ENCODE measurements at places on chromosomes 7 and 10. TPM values are rescaled to one million over a fixed set of nuclear protein-coding genes. Genes with fewer than 3 reads are reported as not detected.

- DNase-seq, result no peak
These were observed 152.2 kb downstream of the CRPPA start for GRCh38 chr7:16268821-16269768.

- DNase-seq, result no peak
These were observed 101.9 kb upstream of the NPTX2 start for GRCh38 chr7:98515201-98515600.

- no peak for DNase-seq
These were observed 38.6 kb downstream of the TRIL start for GRCh38 chr7:28919510-28919909.

DNA sequence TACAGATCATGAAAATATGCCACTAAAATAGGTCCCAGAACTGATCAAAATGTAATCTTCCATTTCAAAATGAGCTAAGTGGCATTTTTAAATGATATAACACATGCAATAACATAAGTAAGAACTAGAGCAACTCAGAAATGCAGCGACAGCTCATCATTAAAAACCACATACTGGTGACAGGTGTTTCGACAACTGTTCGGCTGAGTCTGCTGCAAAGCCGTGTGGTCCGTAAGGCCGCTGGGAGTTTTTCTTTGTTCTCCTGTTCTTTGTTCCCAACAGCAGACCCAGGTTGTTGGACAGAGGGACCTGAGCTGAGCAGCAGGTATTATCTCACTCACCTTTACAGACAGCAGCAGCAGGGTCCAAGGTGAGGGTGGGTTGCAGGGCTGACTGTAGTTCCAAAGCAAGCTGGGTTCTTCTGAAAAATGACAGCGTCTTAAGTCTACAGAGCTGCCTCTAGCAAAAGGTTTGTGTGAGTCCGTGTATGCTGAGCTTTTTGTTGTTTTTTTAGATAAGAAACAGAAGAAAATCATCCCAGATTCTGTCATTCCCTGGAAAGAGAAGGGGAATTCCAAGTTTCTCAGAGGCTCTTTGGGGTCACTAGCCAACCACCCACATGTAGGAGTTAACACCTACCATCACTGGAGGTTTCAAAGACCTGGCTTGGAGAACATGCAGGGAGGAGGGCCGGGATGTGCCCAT is 45.4 kb upstream of the MACROH2A2 start:
- DNase-seq, result no peak

GRCh38 chr7:101631224-101631714 is 2.2 kb upstream of the MYL10 start:
- DNase-seq, result no peak

GRCh38 chr10:11861341-11861740 is 38.2 kb downstream of the PROSER2 start:
- no peak for DNase-seq

DNA sequence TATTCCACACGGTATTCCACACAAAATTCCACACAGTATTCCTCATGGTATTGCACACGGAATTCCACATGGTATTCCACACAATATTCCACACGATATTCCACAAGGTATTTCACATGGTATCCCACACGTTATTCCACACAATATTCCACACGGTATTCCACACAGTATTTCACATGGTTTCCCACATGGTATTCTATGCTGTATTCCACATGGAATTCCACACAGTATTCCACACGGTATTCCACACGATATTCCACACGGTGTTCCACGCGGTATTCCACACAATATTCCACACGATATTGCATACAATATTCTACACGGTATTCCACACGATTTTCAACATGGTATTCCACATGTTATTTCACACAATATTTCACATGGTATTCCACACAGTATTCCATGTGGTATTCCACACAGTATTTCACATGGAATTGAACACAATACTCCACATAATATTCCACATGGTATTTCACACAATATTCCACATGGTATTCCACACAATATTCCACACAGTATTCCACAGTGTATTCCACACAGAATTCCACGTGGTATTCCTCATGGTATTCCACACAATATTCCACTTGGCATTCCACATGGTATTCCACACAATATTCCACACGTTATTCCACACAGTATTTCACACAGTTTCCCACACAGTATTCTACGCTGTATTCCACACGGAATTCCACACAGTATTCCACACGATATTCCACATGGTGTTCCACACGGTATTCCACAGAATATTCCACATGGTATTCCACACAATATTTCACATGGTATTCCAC is 136.0 kb upstream of the CHST15 start:
- no peak for DNase-seq

The ATG9B gene
- not detected for total RNA-seq

The FAM237B gene
- total RNA-seq, result not detected

The C10orf53 gene
- not detected for total RNA-seq

The ELFN1 gene
- 0.12 TPM for total RNA-seq

Data from gastrocnemius medialis (tissue), 4 donors.